ENCODE measurements at places on chromosomes 4 and X. TPM values are rescaled to one million over a fixed set of nuclear protein-coding genes. Genes with fewer than 3 reads are reported as not detected.

DNA sequence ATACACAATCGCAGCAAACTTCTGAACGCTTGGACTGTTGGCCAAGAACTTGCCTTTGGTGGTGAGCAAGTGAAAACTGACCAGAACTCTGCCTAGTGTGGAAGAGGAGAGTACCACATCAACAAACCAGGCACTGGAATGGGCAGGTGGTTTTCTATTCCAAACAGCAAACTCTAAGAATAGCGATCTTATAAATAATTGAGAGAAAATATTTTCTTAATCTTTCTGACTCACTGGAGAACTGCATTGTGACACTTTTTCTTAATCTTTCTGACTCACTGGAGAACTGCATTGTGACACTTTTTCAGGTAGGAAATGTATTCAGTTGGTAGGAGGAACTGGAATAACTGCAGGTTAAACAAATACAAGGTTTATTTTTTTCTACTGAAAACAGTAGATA, 57.0 kb upstream of the SORBS2 start:
- DNase-seq: no peak

GRCh38 chrX:39734174-39734776, 363.5 kb downstream of the BCOR start:
- DNase-seq: no peak

DNA sequence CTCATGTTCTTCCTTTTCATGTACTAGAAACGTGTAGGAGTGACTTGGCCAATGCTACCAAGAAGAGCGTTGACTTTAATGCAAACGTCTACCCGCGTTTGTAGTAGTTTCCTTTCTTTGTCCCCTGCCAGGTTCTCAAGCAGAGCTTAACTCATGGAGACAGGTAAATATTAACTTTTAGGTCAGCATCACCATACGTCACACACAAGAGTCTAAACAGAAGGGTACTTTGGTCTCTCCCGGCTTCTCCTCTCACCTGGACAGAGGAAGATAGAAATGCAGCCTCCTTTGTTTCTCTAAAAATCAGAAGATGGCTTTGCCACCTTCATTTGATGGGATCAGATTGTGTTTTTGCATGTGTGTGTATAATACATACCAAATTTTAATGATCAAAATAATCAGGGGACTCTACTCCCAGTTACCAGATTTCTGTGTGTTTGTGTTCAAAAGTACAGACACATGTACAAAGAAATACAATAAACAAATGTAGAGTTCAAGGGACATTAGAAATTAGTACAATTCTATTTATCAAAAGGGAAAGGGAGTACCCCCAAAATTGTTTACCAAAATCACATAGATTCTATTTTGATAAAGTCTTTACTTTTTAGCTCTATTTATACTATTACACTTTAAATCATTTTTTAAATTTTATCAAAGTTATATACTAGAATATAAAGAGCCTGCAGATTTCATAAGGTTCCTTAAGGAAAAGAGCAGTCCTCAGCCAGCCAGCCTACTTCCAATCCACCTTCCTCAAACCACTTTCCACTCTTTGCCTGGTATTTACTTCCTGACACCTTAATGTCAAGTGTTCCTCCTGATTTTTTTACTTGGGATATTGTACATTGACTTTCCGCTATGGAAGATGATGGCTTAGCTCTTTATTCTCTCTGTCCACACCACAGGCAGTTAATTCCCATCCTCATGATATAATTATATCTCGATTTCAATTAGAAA, 195.5 kb downstream of the RELL1 start:
- no peak for DNase-seq

GRCh38 chrX:68462197-68462596, 28.9 kb upstream of the OPHN1 start:
- DNase-seq: no peak

DNA sequence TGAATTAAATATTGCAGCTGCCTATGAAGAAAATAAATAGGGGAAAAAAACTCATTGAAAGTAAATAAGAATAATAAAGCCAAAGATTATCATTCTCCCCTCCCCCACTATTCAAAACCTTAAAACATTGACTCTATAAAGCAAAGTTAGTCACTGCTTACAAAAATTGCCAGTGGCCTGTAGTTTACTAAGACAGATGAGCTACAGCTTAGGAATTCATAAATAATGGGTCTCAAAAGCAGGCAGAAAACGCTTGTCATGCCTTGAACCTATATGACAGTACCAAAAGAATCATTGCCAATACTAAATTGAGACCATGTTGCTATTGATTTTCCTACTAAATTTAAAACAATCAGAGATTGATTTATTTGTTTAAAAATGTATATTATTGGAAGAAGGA, 78.9 kb downstream of the SLC10A7 start:
- no peak for DNase-seq

DNA sequence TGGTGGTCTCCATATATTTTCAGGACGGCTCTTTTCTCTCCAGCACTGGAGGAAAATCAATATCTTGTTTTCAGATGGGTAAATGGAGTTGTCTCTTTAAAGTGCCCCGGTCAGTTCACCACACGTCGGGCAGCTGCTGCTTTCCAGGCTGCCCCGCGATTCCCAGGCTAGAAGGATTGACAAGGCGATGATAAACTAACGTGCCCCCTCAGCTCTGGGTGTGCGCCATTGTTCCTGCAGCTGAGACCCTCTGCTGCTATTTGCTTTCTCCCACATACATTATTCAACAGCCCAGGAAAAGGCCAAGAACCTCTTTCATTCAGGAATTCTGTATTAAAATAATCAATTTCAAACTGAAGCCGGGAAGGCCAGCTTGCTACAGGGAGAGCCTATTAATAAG, 254.5 kb downstream of the SOX3 start:
- DNase-seq: no peak

DNA sequence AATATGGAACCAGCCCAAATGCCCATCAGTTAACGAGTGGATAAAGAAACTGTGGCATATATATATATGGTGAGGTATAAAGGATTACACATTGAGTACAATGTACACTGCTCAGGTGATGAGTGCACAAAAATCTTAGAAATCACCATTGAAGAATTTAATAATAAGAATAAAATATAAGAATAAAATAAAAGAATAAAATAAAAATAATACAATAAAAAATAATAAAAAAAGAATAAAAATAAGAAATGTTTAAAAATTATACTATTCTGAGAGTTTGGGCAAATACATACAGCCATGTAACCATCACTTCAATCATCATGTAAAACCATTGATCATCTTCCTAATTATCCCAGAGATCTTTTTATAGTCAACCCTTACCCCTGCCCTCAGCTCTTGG, 173.5 kb downstream of the AWAT2 start:
- DNase-seq: no peak

RENBP gene
- 10.4 TPM for total RNA-seq

TCEAL6 gene
- not detected for total RNA-seq

MTMR8 gene
- total RNA-seq: 1.4 TPM
